Coronary artery (tissue), 2 donors: ENCODE measurements at places on chromosomes 6 and 20.

GRCh38 chr6:105507811-105508210 is 104.9 kb upstream of the PREP start:
- no peak for DNase-seq

- no peak for DNase-seq
Observed at GRCh38 chr6:37868447-37868825, 48.9 kb downstream of the ZFAND3 start.

DNA sequence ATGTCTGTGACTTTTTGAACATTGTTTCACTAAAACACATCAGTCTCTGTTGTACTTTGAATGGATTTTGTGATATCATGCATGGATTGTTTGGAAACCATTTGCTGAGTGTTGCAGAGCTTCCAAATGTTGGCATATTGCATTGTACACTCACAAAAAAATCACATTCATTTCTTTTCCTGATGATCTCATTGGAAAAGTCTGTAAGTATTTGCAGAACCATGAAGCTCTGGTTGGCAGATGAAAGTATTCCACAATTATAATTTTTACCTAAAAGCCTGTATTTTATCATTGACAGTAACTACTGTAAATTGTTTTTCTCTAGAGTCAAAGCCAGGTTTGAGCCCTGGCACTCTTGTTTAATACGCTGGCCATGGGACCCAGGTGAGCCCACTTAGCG is 42.1 kb downstream of the VAPB start:
- no peak for DNase-seq

DNA sequence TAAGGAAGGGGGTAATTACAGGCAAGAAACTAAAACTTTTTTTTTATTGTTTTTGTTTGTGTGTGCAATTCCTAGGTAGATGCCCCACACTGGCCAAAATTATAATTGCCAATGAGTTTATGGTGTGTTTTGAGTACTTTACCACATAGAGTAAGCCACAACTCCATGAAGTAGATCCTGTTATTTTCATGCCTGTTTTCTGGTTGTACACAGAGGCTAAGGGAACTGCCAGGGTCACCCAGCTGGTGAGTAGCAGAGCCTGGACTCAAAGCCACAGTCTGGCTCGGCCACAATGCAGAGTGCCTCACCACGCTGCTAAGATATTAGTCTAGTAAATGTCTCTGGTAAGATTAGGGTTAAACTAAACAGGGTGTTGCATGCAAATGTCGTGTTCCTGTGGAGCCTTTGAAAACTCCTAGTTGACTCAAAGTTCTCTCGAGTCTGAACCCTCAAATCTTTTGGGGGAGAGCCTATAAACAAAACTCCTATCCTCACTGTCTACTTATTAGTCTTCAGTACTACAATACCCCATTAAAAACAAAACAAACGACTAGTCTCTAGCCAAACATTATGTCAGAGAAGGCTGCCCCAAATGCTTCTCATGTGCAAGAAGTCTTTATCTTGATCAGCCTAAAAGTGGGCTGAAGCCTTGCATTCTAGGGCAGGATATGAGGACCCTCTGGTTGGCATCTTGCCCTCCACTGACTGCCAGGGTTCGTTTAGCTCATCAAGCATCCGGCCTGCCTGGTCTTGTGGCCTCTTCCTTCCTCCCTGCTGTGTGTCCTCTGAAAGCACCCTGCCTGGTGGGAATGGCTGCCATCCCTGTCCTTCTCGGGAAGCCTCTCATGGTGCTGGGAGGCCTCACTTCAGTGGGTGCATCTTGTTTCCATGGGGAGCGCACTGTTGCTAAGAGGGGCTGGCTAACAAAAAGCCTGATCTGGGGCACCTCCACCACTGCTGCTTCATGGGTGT is 4.2 kb downstream of the DUSP22 start:
- DNase-seq = peak; percentile 76

DNA sequence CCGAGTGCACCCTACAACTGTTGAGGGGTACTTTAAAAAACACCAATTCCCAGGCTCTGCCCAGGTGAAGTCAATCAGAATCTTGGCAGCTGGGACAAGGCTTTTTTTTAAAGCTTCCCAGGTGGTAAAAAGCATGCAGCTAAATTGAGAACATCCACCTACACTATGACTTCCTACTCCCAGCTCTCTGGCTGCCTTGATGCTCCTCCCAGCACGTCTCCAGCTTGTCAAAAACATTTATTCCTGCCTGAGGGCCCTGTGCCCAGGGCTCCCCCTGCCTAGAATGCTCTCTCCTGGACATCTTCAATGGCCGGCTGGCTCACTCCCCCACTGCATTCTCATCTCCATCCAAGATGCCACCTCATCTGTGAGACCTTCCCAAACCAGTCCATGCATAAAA is 9.9 kb downstream of the ZBTB24 start:
- DNase-seq = no peak

DNA sequence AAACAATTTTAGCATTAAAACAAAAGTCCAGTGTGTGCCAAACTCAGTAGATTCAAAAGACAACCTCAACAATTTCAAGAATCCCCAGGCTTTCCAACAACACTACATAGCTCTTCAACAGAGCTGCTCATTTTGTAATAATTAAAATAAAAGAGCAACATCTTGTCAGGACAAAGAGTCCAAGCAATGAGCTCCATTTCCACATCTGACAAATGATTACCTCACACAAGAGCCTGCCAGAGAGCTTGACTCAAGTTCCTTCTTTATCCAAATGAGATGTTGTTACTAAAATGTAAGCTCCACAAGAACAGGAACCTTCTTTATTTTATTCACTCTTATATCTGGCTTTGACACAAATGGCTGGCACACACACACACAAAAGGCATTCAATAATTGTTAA is 449.8 kb downstream of the HACE1 start:
- no peak for DNase-seq

DNA sequence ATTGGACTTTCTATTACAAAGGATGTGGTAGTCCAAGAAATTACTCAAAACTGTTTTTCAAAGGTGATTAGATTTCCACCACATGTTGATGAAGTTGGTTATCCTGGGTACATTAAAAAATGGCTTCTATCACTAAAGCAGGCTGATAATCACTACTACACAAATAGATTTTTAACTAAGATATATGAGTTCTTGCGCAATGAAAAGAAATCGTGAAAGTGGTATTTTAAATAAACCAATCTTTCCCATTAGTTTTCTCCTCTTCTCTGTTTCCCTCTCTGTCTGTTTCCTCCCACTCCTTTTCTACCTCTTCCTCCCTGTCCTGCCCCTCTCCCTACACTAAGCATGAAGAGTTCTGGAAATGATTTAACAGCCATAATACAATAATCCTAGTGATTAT is 487.9 kb upstream of the CITED2 start:
- no peak for DNase-seq

DNA sequence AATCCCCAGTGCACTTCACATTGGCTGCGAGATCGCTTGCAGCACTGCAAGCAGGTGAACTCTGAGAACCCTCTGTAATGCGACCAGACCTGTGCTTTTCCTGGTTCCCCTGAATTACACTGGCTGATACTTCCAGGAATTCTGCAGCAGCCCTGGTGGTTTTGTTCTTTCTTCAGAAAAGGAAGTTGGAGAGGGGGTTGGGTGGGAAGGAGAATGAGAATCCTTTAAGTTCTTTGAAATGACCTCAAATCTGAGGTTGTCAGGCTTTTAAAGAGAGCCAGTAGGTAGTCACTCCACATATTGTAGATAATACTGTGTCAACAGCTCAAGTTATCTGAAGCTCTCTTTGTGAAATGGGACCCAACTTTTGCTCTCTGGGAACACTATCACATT is 62.4 kb downstream of the GCNT2 start:
- DNase-seq = no peak

DNA sequence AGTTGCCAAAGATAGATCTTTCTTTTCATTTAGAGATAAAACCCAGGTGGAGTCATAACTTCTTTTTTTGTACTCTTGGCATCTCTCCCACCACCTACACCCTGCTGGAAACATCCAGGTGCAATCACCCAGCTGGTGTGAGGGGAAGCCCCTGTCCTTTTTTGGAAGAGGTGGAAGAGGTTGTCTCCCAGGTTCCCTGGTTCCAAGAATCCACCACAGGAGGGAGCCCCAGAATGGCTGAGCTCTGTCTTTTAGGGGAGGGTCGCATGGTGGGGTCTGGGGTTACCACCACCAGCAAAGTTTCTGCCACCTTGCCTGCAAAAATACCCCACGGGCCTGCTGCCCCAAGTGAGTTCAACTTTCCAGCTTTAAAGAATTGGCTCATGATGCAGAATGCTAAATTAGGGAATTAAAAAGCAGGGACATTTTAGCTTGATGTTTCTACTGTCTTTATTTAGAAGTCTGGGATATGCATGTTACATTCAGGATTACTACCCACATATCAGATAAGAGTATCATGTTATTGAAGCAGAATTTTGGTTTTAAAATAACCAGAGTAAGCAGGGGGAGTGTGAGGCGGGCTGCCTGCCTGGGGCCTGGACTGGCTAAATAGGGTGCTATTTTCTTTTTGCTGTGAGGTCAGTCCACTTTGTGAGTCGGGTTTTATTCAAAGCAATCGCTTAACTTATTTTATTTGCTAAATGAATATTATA is 11.0 kb downstream of the SMOC2 start:
- DNase-seq = no peak

GRCh38 chr6:122322824-122323223 is 76.6 kb upstream of the HSF2 start:
- DNase-seq = no peak

DNA sequence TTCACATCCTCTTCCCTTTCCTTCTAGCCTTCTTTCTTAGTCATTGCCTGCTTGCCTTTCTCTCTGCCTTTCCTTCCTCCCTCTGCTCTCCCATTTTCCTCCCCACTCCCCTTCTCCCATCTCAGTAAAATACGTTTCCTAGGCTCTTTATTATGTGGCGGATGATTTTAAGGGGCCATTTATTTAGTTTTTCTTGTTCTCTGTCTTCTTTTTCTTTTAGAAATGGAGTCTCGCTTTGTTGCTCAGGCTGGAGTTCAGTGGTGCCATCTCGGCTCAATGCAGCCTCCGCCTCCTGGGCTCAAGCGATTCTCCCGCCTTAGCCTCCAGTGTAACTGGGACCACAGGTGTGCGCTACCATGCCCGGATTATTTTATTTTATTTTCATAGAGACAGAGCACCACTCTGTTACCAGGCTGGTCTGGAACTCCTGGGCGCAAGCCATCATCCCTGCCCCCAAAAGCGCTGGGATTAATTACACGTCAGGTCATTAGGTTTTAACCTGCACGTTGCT is 1.5 kb downstream of the MTHFD1L start:
- no peak for DNase-seq

- no peak for DNase-seq
Observed at GRCh38 chr6:26412228-26412627, 10.2 kb downstream of the BTN3A1 start.

GRCh38 chr6:55980627-55981211 is 105.3 kb upstream of the BMP5 start:
- DNase-seq = no peak

GRCh38 chr6:166165558-166166313 is 1.9 kb downstream of the TBXT start:
- no peak for DNase-seq

DNA sequence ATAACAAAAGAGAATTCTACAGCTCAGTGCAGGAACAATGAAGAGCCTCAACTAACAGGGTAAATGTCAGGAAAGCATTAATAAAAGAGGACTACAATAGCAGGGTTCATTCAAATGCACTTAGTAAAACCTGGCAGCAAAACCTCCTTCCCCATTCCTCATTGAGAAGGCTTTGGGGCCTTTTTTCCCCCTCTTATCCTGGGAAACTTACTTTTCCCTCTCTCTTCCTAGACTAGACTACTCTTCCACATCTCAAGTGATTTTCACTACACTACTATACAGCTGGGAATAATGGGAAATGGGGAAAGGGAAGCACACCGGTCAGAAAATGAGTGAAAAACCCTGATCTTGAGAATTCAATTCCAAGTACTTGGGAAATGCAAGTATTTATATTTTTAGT is 10.1 kb downstream of the ROMO1 start:
- DNase-seq = no peak

GRCh38 chr20:63591786-63592355 is 17.8 kb upstream of the HELZ2 start:
- no peak for DNase-seq

- DNase-seq = no peak
Observed at GRCh38 chr6:28165563-28165962, 23.9 kb downstream of the ZKSCAN8 start.

- no peak for DNase-seq
Observed at GRCh38 chr20:42556575-42556974, 633.1 kb downstream of the PTPRT start.

DNA sequence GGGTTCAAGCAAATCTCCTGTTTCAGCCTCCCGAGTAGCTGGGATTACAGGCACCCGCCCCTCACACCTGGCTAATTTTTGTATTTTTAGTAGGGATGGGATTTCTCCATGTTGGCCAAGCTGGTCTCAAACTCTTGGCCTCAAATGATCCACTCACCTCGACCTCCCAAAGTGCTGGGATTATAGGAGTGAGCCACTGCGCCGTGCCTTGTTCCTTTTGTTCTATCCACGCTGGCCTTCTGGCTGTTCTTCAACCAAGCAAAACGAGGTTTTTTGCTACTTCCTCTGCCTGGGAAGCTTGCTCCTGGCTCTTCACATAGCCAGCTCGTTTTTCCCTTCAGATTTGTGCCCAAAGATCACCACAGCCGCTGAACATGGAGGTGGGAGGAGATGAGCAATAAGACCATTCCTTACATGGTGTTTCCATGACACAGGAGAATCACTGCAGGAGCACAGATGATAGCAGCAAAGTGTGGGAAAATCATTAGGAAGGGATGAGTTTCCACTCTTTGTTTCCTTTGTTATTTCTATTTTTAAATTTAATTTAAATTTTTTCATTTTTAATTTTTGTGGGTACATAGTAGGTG is 201.0 kb upstream of the ZNF217 start:
- DNase-seq = no peak

GRCh38 chr20:48281501-48281900 is 496.2 kb upstream of the SULF2 start:
- no peak for DNase-seq

GRCh38 chr20:14830899-14831298 is 493.5 kb upstream of the FLRT3 start:
- no peak for DNase-seq

- no peak for DNase-seq
Observed at GRCh38 chr6:10556589-10556988, 35.4 kb downstream of the GCNT2 start.
